ENCODE measurements at places on chromosomes 6 and 20.

DNA sequence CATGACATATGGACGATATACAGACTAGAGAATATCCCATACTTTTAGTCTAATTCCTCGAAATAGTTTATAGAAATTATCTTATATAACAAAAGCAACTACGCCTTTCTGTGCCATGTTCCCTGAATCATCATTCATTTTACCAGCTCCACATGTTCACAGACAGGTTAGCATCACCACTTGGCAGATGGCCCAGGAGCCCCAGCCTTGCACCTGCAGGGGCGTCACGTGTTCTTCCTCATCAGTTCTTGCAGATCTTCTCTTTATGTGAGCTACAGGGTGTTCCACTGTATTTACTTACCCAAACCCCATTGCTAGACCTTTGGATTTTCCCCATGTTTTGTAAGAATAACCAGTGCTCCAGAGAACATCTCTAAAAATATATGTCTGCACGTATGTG lies 12.6 kb upstream of the BNIP5 start:
- no peak for DNase-seq

- DNase-seq = no peak
Observed at GRCh38 chr20:51884561-51884960, 82.2 kb upstream of the SALL4 start.

DNA sequence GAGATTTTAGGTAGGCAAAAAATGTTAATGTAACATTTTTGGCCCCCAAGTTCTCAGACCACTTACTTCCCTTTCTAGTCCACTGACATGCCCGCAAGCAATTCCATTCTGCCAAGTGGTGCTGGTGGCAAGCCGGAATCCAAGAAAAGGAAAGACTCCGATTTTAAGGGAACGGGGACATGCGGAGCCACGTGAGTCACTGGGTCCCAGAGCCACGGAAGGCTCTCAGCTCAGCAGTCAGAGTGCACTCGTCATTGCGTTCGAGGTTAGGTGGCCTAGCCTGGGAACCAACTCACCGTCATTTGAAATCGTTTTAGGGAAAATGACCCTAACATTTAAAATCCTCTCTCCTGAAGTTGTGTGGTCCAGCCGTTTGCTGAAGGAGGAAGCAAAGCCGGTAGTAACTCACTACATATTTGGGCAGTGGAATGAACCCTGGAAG lies 711 bp upstream of the SIRT5 start:
- DNase-seq = peak; percentile 12

DNA sequence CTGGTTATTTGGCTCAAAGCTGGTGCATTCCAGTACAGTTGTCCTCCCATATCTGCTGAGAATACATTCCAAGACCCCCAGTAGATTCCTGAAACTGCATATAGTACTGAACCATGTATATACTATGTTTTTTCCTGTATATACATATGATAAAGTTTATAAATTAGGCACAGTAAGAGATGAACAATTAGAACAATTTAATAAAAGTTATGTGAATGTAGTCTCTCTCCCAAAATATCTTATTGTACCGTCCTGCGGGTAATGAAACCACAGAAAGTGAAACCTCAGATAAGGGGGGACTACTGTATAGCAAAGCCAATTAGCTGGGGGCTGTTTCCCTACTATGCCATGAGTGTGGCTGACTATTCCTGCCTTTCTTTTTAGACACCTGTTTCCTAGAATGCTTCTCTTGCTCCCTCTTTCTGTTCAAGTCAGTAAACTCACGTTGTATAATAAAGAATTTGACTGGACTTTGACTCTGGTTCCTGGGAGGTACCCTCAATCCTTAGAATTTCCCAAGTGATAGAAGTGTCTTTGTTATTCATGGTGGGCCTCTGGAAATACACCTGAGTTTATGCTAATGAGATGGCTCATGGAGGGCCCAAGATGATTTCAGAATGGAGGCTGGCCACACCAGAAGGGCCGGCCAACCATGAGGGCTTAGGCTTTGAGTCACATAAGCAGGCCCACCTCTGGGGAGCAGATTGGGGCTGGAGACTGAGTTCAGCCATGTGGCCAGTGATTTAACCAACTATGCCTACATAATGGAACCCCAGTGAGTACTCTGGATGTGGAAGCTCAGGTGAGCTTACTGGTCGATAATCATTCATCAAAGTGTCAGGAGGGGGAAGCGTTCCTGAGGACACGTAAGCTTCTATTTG lies 689 bp upstream of the BLOC1S5 start:
- peak; percentile 20 for DNase-seq

Data from activated naive CD8-positive, alpha-beta T cell treated with anti-CD3 and anti-CD28 coated beads, Interleukin-2, amount 50 U/mL, for 24 hours (primary cell).